ENCODE measurements at places on chromosomes 4 and X.
A peak's percentile ranks its signal among the peaks of the same experiment; 100 is the strongest.

DNA sequence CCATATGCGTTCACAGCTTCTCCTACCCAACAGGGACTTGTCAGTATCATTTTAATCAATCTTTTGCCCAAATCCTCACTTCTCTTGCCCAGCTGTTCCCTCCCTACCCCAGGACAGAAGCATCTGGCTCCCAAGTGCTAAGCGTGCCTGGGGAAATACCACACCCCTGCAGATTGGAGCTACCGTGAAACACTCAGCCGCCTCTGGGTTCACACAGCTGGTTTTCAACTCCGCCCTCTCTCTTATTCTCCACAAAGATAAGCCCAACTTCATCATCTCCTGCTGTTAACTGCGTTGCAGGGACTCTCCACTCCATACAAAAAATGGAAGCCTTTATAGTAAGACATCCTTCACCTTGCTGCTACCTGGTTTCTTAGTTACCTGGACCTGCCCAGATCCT is 147.3 kb upstream of the FTHL17 start:
- DNase-seq: no peak

- DNase-seq: no peak
Observed at GRCh38 chr4:60911127-60911526, 289.0 kb upstream of the ADGRL3 start.

DNA sequence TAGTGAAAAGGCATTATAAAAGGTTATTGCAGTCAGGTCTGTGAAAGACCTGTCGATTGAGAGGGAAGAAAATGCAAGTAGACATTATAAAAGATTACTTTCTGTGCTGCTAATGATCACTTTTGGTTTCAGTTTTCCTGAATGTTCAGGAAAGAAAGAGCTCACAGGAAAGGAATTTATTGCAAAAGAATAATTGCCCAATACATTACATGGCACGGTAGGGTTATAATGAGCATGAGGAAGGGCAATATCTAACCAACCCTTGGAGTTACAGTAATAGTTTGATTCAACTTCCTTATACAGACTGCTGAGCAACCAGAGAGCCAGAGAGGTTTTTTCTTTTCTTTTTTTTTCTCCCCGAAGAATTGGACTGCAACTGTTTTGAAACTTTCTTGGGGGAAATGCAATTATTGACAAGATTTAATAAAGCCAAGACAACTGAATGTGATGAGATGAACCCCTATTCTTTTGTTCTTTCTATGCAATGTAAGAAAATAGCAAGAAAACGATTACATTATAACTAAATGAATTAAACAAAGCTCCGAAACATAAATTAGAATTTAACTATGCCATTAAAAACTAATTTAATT is 247.0 kb downstream of the C4orf33 start:
- no peak for DNase-seq

- no peak for DNase-seq
Observed at GRCh38 chr4:101186567-101187184, 160.7 kb downstream of the PPP3CA start.

- DNase-seq: no peak
Observed at GRCh38 chr4:33161202-33161601, 2441.0 kb downstream of the PCDH7 start.

- DNase-seq: no peak
Observed at GRCh38 chr4:93896516-93896915, 68.0 kb downstream of the ATOH1 start.

DNA sequence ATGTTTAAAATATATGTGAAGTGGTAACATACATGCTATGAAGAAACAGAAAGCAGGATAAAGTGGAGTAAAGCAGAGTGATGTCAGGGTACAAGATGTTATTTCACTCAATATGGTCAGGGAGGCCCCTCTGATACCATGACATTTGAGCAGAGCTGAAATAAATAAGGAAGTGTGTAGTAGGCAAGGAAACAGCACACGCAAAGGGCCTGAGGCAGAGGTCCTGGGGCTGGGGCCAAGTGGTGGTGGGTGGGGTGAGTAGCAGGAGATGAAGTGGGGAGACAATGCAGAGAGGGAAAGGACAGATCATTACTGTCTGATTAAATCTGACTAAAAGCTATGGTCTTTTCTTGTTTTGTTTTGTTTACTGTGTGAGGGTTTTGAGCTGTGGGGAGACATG is 61.1 kb downstream of the FAM13A start:
- no peak for DNase-seq

GRCh38 chr4:113711883-113712662 is 49.5 kb downstream of the CAMK2D start:
- DNase-seq: no peak

DNA sequence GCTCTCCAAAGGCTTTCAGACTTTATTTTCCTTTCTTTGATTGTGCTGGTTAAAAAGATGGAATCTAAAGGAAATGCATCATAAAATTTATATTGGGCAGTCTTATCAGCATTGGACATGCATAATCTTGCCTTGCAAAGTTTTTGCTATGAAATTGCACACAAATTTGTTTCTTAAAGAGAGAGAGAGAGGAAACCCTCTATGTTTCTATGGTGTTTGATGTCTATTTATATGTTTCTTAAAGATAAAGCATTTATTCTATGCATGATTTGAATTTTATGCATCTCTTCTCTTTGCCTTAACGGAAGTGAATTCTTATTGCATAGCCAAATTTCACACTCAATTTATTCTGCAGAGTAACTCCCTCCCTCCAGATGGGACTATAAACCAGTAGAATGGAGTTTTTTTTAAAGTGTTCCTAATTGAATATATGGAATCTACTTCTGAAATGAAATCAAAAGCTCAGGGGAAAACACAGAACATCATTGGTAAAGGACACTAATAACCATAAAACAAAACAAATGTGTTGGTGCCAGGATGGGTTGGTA is 83.5 kb upstream of the PPARGC1A start:
- peak; percentile 31 for DNase-seq

GRCh38 chr4:139453041-139453370 is 915 bp upstream of the RAB33B start:
- DNase-seq: peak; percentile 74

DNA sequence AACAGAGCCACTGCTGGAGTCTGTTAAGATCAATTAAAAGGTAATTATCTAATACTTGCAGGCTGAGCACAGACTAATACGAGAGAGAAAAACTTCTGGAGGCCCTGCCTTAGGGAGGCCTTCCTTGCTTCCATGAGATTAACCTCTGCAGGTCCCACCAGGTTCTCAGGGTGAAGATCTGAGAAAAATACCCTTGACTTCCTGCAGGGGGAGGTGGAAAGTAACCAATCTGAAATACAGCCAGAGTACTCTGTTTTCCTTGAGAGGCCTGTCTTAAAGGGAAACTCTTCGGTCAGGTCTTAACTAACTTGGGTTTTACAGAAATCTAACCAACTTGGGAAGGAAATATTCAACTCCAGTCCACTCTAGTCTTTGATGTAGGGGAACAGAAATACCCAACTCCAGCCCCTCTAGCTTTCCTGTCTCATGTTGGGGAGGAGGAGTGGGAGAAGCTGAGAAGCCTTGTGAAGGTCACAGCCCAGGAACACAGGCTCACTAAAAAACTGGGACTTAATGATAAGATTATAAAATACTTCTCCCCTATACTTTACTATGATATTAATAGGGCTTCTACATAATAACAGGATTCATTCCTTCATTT is 77.1 kb downstream of the TBCK start:
- DNase-seq: peak; percentile 3

- no peak for DNase-seq
Observed at GRCh38 chrX:53049127-53049517, 533 bp downstream of the GPR173 start.

DNA sequence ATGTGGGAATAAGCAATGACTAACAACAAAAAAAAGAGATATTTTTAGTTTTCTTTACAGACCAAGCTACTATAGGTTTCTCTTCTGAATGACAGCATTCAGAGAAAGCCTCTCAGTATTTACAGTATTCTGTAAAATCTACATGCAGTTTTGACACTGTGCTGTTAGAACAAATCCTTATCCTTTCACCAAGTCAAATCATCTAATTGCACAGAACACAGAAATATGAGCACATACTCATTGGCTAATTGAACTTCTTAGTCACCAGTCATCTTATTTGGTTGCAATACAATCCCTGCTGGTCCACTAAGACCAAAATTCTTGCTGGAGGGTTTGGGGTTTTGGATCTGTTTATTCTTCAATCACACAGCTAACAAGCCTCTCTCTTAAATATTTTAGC is 5.7 kb downstream of the ACOT9 start:
- no peak for DNase-seq

DNA sequence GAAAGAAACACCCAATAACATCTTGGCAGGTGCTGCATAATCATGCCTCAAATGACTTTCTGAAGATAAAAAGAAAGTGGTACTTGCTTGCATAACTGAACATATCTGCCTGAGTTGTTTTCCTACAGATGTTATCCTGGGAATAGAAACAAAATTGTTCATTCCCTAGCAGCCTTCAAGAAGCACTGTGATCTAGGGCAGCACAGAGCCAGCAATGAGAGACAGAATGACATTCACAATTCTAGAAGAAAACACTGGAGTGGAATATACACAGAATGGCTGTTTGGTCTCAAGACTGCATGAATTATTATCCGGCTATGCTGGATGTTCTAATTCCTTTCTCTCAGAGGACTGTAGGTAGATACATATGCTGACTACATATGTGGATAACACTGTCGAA is 790.9 kb downstream of the PDHA2 start:
- DNase-seq: no peak

- DNase-seq: no peak
Observed at GRCh38 chrX:70139736-70140135, 6.5 kb downstream of the IGBP1 start.

DNA sequence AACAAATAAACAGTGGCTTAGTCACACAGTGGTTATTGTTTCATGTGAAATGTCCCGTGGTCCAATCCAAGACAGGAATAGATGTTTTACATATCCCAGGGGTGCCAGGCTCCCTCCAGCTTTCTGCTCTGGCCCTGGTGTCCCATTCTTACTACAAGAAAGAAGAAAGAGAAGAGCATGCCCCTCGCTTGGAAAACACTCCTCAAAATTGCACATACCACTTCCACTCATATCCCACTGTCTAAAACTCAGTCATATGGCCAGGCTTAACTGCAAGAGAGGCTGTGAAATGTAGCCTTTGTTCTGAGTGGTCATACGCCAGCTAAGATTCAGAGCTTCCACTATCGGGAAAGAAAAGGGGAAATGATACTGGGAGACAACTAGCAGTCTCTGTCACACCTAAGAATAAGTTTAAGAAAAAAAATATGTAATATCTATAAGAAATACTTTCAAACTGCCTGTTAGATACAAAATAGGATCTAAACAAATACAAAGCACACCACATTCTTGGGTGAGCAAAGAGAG is 306.8 kb upstream of the FAM241A start:
- DNase-seq: no peak

- no peak for DNase-seq
Observed at GRCh38 chr4:184416913-184417734, 57.2 kb downstream of the IRF2 start.

DNA sequence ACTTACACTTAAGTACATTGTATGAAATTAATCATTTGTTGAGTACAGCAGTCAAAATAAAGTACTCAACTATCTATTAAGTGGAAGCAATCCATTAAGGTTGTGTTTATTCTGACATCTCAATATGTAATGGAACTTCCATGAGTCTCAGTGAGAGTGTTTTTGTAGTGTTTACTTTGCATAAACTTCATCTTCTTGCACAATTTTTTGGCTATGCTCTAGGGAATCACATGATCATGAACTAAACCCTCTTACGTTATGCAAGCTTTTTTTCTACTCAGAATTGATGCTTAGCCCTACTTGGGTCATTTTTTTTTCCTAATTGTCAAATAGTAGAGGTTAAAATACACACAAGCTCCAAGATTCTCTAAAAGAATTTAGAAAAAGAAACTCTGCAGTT is 21.1 kb upstream of the PIGA start:
- no peak for DNase-seq

- no peak for DNase-seq
Observed at GRCh38 chr4:15043226-15043625, 40.9 kb downstream of the CPEB2 start.

GRCh38 chr4:127870688-127871087 is 10.0 kb upstream of the PLK4 start:
- DNase-seq: no peak

- peak; percentile 83 for DNase-seq
Observed at GRCh38 chrX:136768469-136769084, 12.2 kb downstream of the ARHGEF6 start.

DNA sequence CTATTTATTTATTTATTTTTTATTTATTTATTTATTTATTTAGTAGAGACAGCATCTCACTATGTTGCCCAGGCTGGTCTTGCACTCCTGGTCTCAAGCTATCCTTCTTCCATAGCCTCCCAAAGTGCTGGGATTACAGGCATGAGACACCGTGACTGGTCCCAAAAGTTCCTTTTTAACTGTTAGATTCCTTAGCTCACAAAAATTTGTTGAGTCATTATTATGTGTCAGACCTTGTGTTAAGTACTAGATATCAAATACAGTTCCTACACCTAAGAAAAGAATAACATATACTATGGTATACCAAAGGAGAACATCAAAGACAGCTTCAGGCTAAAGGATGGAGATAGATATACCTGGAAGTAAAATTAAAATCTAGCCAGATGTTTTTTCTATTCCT is 11.6 kb downstream of the FGA start:
- DNase-seq: no peak

- no peak for DNase-seq
Observed at GRCh38 chr4:6751611-6752485, 30.7 kb upstream of the KIAA0232 start.

- DNase-seq: no peak
Observed at GRCh38 chr4:109248322-109248900, 54.0 kb downstream of the COL25A1 start.

DNA sequence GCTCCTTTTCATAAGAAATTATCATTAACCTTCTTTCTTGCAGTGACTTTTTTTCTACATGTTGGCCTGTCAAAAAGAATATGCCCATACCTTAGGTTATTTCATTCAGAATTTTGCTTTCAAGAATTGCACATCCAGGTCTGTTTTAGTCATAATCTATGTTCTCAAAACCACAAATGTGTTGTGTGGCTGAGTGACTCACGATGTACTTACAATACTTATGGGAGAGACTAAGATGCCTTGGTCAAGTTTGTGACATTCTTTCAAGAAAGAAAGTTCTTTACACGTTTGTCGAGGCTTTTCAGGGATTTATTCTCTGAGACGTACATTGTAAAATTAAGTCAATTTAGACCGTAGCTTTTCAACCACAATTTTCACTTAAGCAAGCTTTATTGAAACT is 396.7 kb downstream of the FSTL5 start:
- DNase-seq: no peak

- DNase-seq: no peak
Observed at GRCh38 chr4:106051514-106051913, 156.2 kb downstream of the NPNT start.
